HCEC 1CT (cell line): ENCODE measurements at places on chromosomes 16 and 17.

- DNase-seq = peak; percentile 75
Measured at GRCh38 chr17:29617125-29617480, 5.6 kb downstream of the CORO6 start.

DNA sequence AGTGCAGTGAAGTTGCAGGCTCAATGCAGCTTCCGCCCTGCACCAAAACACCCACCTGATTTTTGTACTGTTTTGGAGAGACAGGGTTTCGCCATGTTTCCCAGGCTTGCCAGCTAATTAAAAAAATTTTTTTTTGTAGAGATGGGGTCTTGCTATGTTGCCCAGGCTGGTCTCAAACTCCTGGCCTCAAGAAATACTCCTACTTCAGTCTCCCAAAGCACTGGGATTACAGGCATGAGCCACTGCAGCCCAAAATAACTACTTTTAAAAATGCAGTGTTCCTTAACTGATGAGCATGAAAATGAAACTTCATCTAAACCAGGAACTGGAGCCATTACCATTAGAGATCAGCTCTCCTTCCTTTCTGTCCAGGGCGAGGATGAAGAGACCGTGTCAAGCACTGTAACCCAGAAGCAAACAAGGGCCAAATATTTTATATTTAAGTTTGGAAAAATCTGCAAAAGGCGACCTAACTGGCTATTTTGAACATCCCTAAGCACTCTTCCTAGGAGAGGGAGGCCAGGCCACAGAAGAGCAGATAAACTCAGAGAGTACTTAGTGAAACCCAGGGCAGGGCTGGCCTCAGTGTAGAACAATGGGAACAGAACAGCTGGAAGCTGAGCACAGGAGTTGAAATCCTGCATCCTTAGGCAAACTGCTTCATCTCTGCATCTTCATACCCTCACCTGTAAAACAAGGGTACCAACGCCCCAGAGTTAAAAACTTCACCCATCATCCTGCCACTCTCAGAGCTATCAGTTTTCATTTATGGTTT is 24.0 kb downstream of the CREBBP start:
- DNase-seq = no peak

GRCh38 chr17:73359987-73360410 is 48.2 kb upstream of the CDC42EP4 start:
- no peak for DNase-seq

GRCh38 chr16:19774024-19774423 is 56.0 kb downstream of the IQCK start:
- no peak for DNase-seq

- peak; percentile 60 for DNase-seq
Measured at GRCh38 chr16:22077700-22078313, 14.5 kb upstream of the VWA3A start.

- DNase-seq = no peak
Measured at GRCh38 chr16:64292161-64292560, 829.7 kb downstream of the CDH11 start.

- DNase-seq = no peak
Measured at GRCh38 chr16:48734220-48734619, 124.2 kb upstream of the N4BP1 start.
